ENCODE measurements at places on chromosomes 1 and 21.

GRCh38 chr21:32082466-32082865, 196.4 kb downstream of the MIS18A start:
- no peak for DNase-seq

DNA sequence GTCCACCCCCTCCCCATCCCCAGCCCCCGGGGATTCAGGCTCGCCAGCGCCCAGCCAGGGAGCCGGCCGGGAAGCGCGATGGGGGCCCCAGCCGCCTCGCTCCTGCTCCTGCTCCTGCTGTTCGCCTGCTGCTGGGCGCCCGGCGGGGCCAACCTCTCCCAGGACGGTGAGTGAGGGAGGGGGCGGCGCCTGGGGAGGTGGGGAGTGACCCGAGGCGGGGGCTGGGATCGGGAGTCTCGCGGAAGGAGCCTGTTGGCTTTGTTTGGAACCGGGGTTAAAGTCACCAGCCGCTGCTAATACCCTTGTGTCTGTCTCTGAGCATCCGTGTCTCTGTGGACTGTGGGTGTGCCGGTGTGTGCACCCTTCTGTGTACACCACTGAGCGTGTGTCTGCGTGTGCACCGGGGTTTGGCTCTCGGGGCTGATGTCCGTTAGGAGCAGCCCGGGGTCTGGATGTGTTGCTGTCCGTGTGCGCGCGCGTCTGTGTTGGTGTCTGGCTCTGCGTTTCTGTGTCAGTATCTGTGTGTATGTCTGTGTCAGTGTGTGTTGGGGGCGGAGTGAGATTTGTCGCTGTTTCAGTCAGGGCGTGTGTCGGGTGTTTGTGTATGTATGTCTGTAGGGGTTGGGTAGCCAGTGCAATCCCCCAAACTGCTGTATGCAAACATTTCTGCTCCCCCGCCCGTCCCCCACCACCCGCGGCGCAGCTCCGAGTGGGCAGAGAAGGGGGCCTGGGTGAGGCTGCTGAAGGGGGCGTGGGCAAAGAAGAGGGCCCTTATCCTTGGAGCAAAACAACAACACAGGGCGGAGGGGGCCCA, 480 bp downstream of the CADM3 start:
- DNase-seq: no peak

- DNase-seq: no peak
Observed at GRCh38 chr21:44702973-44703730, 6.2 kb downstream of the KRTAP10-12 start.

- no peak for DNase-seq
Observed at GRCh38 chr1:25815208-25816111, 4.3 kb upstream of the MTFR1L start.

- no peak for DNase-seq
Observed at GRCh38 chr1:74699331-74699730, 25.7 kb upstream of the ERICH3 start.

GRCh38 chr1:205365945-205366463, 9.3 kb upstream of the KLHDC8A start:
- DNase-seq: no peak

- peak; percentile 66 for DNase-seq
Observed at GRCh38 chr1:94329276-94329675, 88.9 kb upstream of the ABCD3 start.

GRCh38 chr21:43015906-43016540, 41.7 kb downstream of the PKNOX1 start:
- DNase-seq: no peak

GRCh38 chr1:205715628-205716027, 34.4 kb downstream of the NUCKS1 start:
- DNase-seq: no peak

GRCh38 chr1:212621043-212621948, 12.7 kb downstream of the ATF3 start:
- DNase-seq: no peak

DNA sequence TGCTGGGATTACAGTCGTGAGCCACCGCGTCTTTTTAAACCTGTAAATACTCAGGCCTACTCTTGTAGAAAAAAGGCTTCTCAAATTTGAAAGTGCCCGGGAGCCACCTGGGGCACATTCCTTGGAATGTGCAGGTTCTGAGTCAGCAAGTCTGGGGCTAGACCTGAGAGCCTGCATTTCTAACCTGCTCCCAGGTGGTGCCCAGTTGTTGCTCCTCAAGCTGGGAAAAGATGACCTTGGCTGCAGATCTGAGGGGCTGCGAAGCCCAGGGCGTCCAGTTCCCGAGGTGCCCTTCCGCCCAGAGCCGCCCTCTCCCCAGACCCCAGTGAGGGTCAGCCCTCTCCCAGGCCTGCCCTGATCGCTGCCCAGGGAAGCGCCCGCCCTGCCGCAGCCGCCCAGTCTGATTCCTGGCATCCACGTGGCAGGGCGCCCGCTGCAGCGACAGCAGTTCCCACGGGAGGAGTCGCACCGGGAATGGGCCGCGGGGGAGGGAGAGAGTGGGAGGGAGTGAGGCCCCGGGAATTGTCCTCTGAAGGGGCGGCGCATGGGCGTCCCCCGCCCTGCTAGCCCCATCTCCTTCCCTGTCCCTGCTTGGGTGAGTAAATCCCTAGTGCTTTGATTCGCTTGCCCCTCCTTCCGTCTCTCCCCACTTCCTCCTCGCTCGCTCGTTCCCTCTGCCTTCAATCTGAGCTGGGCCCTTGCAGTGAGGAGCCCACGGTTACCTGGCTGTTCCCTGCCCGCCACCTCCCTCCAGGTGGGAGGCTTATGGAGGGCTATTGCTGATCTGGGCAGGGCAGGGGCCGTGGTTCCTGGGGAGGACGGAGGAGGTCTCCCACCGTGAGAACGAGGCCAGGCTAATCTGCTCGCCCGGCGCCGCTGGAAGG, 18.8 kb upstream of the TENT5B start:
- no peak for DNase-seq

DNA sequence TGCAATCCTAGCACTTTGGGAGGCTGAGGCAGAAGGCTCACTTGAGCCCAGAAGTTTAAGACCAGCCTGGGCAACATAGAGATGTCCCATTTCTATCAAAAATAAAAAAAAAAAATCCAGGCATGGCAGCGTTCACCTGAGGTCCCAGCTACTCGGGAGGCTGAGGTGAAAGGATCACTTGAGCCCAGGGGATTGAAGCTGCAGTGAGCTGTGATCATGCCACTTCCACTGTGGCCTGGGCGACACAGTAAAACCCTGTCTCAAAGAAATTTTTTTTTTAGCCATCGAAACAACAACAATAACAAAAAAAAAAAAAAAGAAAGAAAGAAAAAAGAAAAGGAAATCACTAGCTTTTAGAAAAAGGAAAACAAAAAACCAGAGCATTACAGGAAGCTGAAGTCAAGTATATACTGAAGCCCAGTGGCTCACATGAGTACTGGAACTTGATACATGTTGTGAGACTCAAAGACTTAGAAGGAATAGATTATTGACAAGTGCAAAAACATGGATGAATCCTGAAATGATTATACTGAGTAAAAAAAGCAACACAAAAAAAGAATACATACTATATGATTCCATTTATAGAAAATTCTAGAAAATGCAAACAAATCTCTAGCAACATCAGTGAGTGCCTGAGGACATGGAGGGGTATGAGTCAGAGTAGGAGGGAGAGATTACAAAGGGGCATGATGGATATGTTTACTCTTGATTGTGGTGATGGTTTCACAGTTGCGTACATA, 6.1 kb upstream of the RABGAP1L start:
- DNase-seq: no peak

DNA sequence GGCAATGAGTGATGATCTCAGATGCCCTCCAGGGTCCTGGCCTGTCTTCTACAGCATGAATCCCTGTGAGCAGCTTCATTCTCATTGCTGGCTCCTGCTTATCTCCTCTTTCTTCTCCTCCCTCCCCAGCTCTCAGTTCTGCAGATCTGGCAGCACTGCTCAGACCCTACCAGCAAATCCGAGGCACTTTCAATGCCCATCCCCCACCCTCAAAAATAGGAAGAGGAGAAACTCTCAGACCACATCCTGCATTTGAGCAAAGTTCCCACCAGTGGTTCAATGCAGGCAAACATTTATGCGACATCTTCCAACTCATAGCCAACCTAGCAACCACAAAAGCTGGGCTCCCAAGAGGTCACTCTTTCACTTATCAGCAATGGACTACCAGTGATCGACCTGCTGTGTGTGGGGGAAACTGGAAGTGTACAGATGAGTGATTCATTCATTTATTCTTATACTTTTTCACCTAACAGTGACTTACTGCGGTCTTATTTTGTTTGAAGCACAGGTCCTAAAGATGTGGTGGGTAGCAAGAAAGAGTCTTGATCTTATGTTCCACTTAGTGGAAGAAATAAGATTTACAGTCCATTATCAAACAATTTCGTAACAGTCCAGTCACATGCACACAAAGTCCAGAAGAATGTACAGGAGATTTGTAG, 5.8 kb upstream of the CHI3L2 start:
- no peak for DNase-seq

- DNase-seq: no peak
Observed at GRCh38 chr1:17440074-17440826, 773 bp upstream of the RCC2 start.

GRCh38 chr21:38352536-38353219, 95.9 kb downstream of the KCNJ15 start:
- DNase-seq: peak; percentile 79

GRCh38 chr1:209398313-209398991, 185.1 kb upstream of the CAMK1G start:
- peak; percentile 81 for DNase-seq

GRCh38 chr1:51709951-51710350, 93.1 kb downstream of the OSBPL9 start:
- no peak for DNase-seq

- peak; percentile 75 for DNase-seq
Observed at GRCh38 chr1:116375887-116376728, 3.1 kb downstream of the ATP1A1 start.

DNA sequence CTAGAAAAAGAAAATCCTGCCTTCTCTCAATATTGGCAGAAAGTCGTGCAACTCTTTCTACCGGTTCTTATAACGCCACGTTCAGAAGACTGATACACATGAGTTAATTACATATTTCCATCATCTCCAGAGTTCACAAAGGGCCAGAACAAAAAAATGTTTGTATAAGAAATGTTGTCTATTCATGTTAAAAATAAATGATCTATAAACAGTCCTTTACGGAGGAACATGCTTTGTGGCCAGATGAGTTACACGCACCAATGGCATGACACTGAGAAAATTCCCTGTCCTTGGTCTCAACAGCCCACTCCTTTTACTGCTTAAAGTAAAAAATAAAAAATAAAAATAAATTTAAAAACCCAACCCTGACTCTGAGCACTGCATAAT, 29.5 kb downstream of the C2CD2 start:
- peak; percentile 55 for DNase-seq

- no peak for DNase-seq
Observed at GRCh38 chr1:170290991-170291390, 145.2 kb downstream of the NTMT2 start.

DNA sequence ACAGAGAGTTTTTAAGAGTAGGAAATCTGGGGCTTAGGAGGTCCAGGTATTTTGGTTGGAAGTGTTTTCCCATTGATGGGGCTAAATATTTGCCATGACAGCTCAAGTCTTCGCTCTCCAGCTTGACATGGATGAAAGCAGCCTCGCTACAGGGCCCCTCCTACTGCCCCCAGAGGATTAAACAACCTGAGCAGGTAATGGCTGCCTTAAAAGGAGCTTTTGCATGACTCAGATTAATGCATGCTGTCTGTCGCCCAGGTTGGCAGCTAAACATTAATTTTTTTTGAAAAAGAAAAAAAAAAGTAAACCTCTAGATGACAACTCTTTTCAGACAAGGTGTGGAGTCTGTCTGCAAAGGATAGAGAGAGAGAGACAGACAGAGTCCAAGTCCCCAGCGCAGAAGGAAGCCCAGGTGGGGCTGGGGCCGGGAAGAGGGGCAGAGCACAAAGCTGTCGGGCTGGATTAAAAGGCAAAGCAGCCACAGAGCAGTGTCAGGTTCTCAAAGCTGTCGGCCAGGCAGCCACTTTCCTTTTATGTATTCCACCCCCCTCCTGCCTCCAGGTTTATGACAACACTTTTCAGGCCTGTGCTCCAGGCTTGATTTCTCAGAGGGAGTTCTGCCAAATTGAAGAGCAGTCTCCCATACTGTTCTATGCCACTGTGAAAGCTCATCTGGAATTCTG, 127.9 kb downstream of the CLIC6 start:
- no peak for DNase-seq
